ENCODE measurements at places on chromosomes 7 and 10.

GRCh38 chr10:43282881-43283280, 16.0 kb upstream of the RASGEF1A start:
- no peak for DNase-seq

DNA sequence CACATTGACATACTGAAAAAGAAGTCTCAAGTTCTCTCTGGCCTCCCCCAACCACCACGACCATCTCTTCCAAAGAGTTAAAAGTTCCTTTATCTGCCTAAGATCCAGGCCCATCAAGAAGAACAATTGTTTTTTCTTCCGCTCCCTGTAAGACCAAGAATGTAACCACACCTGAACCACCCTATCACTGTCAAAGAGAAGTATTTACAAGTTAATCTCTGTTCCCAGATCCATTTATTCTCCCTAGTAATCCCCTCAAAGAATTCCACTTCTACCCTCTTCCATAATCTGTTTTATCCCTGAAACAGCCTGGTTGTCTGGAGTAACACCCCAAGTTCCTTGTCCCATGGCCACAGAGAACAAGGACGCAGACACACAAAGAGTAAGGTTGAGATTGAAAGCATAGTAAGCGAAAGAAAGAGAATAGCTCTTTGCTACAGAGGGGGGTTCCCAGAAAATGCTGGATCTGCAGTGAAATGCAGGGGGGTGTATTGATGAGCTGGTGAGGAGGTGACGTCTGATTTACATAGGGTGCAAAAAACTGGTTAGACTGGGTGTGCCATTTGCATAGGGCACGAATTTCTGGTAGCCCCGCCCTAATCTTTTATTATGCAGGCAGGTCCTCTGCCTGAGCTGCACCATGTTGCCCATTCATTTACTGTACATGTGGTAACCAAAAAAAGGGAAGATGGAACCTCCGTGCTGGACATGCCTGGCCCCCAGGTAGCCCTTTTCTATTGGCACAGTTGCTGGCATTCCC, 122.0 kb downstream of the SKIDA1 start:
- DNase-seq, result no peak

DNA sequence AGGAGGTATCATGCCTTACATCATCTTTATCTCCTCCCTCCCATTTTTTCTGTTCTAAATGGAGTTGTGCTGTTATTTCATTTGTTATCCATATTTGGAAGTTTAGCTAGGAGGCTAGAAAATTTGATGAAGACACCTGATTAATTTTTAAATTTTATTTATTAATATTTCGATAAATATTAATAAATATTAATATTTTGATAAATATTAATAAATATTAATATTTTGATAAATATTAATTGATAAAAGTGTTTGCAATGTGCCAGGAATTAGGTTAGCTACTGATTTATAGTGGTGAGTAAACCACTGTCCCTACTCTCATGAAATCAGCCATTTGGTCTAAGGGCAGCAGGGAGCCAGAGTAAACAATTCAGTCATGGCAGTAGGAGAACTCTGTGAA, 161.4 kb downstream of the GNAT3 start:
- no peak for DNase-seq

DNA sequence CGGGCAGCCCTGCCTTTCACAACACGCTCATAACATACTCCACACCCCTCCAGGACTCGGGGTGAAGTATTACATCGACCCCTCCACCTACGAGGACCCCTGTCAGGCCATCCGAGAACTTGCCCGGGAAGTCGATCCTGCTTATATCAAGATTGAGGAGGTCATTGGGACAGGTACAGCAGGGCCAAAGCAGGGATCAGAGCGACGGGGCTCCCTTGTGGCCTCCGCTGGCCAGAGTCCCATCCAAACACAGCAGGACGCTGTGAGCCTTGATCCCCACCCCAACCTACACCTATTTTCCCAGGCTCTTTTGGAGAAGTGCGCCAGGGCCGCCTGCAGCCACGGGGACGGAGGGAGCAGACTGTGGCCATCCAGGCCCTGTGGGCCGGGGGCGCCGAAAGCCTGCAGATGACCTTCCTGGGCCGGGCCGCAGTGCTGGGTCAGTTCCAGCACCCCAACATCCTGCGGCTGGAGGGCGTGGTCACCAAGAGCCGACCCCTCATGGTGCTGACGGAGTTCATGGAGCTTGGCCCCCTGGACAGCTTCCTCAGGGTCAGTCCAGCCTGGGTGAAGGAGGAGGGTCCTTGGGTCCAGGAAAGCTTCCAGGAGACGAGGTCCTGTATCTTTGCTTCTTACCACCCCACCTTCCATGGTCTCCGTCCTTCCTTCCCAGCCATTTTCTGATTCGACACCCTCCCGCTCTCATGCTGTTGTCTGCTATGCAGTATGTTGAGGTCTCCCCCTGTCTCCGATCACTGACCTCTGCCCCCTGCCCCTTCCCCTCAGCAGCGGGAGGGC, 13.5 kb downstream of the EPHB6 start:
- no peak for DNase-seq

- DNase-seq, result no peak
These were observed 11.1 kb downstream of the CAMK2G start for GRCh38 chr10:73863039-73863817.
